Activated T-helper 17 cell treated with anti-CD3 and anti-CD28 coated beads, Interleukin-2, amount 50 U/mL, for 72 hours (primary cell): ENCODE measurements at places on chromosomes 13 and 19.

DNA sequence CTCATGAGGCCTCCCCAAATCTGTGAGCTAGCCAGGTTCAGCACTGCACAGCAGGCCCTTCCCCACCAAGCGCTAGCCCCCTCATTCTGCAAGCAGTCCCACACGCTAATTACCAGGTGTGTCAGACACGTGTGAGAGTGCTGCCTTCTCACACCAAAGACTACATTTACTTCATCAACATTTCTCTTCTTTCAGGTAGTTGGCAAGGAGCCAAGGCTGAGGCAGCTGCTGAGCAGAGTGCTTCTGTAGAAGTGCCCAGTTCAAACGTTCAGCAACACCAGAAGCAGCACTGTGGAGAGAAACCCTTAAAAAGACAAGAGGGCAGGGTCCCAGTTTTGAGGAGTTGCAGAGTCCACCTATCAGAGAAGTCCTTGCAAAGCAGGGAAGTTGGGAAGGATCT is 6.4 kb downstream of the ZNF773 start:
- ATAC-seq = no peak

GRCh38 chr13:26909477-26909876 is 148.9 kb upstream of the GPR12 start:
- ATAC-seq = no peak

- ATAC-seq = no peak
Observed at GRCh38 chr19:51530616-51531015, 854 bp downstream of the SIGLEC6 start.

DNA sequence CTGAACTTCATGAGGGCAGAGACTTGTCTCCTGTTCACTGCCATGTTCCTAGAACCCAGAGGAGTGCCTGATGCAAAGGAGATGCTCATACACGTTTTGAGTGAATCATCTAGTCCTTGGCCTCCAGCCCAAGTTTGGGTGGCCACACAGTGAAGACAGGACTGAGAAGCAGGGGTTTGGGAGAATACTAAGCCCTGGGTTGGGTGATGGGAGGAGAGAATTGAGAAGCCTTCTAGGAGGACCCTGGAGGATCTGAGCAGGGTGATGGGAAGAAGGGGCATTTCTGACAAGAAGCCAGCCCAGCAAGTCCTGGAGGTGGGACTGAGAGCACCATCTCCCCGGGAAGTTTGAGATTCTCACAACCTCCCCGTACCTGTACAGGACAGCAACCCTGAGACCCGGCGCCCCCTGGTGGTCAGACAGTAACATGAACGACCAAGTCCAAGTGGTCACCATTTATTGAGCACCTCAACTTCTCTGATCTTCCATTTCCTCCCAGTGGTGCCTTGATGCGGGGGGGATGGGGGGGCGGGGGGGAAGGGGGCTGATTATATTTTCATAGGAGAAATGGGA is 11.0 kb downstream of the CTU1 start:
- peak; percentile 79 for ATAC-seq

DNA sequence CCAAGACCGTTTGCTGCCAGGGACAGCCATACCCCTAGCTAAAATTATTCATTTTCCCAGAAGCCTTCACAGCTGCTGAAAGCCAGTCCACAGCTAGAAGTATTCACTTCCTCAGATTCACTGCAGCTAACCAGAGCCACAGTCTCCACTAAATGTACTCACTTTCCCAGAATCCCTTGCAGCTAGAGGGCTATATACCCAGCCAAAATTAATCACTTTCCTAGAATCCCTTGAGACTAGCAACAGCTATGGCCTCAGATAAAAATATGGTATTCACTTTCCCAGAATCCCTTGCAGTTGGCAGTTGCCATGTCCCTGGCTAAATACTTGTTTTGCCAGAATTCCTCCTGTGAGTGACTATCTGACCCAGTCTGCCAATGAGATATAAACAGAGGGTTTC is 13.8 kb upstream of the MEIS3 start:
- no peak for ATAC-seq

DNA sequence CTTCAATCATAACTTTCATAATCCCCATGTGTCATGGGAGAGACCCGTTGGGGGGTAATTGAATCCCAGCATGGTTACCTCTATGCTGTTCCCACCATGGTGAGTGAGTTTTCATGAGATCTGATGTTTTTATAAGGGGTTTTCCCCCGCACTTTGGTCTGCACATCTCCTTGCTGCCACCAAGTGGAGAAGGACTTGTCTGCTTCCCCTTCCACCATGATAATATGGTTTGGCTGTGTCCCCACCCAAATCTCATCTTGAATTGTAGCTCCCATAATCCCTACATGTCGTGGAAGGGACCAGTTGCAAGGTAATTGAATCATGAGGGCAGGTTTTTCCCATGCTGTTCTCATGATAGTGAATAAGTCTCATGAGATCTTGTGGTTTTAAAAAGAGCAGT is 524.9 kb downstream of the SLITRK5 start:
- ATAC-seq = no peak

DNA sequence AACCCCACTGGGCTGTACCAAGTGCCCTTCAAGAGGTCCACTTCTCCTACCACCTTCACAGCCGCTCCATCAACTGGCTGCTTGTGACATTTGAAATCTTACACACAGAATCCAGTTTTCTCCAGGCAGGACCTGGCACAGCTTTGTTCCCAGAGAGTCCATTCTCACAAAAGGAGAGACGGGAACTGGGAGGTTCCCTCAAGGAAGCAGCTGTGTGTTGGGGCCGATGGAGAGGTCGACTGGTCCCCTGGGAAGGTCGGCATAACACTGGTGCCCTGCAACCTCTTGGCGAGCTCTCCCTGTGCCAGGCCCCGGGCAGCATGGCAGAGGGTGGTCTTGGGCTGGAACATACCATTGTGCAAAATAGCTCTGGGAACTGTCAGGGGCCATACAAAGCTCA is 21.5 kb downstream of the ELL start:
- ATAC-seq = no peak

DNA sequence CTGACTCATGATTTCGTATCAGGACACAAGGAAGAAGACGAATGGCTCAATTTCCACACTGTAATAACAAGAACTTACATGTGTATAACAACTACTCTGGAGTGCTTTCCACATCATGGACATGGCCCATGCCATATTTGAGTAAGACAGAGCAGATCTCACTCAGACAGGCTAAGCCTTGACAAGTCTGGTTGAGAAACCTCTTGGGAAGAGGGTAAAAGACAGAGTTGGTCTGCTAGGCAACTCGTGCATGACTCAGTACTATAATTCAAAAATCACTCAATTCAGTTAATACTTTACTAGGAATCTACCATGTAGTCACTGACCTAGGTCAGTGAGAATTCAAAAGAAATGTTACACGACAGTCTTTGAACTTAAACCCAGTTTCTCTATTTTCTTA is 5.7 kb upstream of the THSD1 start:
- ATAC-seq = peak; percentile 89

- no peak for ATAC-seq
Observed at GRCh38 chr13:84296401-84296800, 414.1 kb upstream of the SLITRK1 start.

GRCh38 chr19:40599902-40600569 is 1.1 kb upstream of the LTBP4 start:
- ATAC-seq = no peak

- no peak for ATAC-seq
Observed at GRCh38 chr19:12095111-12095790, 30.7 kb downstream of the ZNF844 start.
